Activated T-cell treated with anti-CD3 and anti-CD28 coated beads for 48 hours (primary cell): ENCODE measurements at places on chromosomes 12 and 14.

- no peak for DNase-seq
These were observed 376.4 kb upstream of the DDHD1 start for GRCh38 chr14:53529519-53529918.

GRCh38 chr12:132190012-132190755, 45.9 kb downstream of the NOC4L start:
- no peak for DNase-seq

GRCh38 chr12:106984588-106985137, 2.3 kb downstream of the MTERF2 start:
- DNase-seq: no peak

DNA sequence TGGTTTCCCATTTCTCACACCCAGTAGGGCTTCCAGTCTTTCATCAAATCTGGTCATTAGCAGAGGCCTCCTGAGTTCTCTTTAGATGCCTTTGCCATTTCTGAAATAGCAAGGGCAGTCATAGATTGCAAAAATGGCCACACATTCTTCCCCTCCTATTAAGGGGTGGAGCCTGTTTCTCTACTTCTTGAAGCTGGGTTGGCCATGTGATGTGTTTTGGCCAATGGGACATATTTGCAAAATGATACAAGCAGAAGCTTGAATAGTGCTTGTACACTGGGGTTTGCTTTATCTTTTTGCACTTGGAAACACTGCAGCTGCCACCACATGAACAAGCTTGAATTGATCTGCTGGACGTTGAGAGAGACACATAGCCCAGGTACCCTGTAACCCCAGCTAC, 109.3 kb downstream of the VRK1 start:
- no peak for DNase-seq

- DNase-seq: no peak
These were observed 26.5 kb downstream of the BCL7A start for GRCh38 chr12:122048151-122048550.

DNA sequence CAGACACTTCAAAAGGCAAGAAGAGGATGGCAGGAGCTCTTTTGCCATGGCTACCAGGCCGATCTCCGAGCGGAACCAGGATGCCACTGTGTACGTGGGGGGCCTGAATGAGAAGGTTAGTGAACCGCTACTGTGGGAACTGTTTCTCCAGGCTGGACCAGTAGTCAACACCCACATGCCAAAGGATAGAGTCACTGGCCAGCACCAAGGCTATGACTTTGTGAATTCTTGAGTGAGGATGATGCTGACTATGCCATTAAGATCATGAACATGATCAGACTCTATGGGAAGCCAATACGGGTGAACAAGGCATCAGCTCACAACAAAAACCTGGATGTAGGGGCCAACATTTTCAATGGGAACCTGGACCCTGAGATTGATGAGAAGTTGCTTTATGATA, 9.8 kb downstream of the GARIN2 start:
- DNase-seq: no peak

- DNase-seq: no peak
These were observed 16.9 kb downstream of the SMOC1 start for GRCh38 chr14:69896080-69896479.
